ENCODE measurements at places on chromosomes 7 and 10.

DNA sequence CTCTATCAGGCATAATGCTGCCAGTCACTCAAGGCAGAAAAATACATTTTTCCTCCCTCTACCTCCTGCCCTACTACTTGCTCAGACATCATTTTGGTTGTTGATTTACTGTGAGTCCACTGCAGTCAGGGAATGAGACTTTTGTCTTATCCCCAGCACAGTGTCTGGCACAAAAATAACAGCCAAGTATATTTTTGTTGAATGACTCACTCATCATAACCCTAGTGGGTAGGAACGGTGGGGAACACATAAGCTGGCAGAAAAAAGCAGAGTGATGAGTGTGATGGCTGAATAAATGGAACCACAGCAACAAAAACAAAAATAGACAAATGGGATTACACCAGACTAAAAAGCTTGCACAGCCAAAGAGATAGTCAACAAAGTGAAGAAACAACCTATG, 65.8 kb upstream of the LAMB4 start:
- H3K36me3 ChIP-seq: no peaks in the 10 kb centered on the region
- H3K27ac ChIP-seq: no peak overlapping the region
- no peaks in the 10 kb centered on the region for H3K27me3 ChIP-seq
- no peak for DNase-seq
- H3K4me3 ChIP-seq: no peak overlapping the region
- H3K4me1 ChIP-seq: no peaks in the 10 kb centered on the region

GRCh38 chr10:100345570-100346330, 1.3 kb upstream of the SCD start:
- no peaks in the 10 kb centered on the region for H3K36me3 ChIP-seq
- peak overlapping the region; percentile 57 for H3K27ac ChIP-seq
- H3K4me1 ChIP-seq: peaks cover 12% of the 10 kb centered on the region
- DNase-seq: no peak
- peak overlapping the region; percentile 79 for H3K4me3 ChIP-seq

GRCh38 chr10:35501923-35502322, 103.2 kb upstream of the GJD4 start:
- H3K27me3 ChIP-seq: no peaks in the 10 kb centered on the region
- peaks cover 7% of the 10 kb centered on the region for H3K36me3 ChIP-seq
- no peak overlapping the region for H3K4me3 ChIP-seq
- no peak for DNase-seq
- H3K27ac ChIP-seq: no peak overlapping the region

DNA sequence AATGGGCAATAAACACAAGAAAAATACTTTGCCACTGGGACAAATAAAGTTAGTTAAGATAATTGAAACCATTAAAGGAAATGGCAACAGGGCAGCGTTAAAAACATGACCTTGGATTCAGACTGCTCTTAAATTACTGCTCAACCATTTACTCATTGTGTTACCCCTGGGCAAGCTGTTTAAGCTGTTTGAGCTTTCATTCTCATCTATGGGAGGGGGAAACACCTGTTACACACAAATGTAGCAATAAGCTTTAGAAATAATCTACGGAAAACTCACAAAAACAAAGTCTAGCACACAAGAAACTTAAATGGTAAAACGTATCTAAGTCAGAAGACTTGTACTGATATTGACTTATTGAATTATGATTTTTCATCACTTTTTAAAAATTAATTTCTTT, 137.1 kb downstream of the KMT2E start:
- DNase-seq: no peak
- H3K27ac ChIP-seq: no peak overlapping the region
- no peaks in the 10 kb centered on the region for H3K36me3 ChIP-seq
- H3K4me3 ChIP-seq: no peak overlapping the region
- H3K27me3 ChIP-seq: no peaks in the 10 kb centered on the region

GRCh38 chr10:13206546-13207443, 27.4 kb downstream of the UCMA start:
- DNase-seq: no peak
- H3K27me3 ChIP-seq: no peaks in the 10 kb centered on the region
- no peaks in the 10 kb centered on the region for H3K36me3 ChIP-seq
- H3K27ac ChIP-seq: no peak overlapping the region
- no peaks in the 10 kb centered on the region for H3K4me1 ChIP-seq
- no peak overlapping the region for H3K4me3 ChIP-seq

GRCh38 chr10:124626759-124627380, 117.3 kb downstream of the FAM53B start:
- no peaks in the 10 kb centered on the region for H3K27me3 ChIP-seq
- no peaks in the 10 kb centered on the region for H3K36me3 ChIP-seq
- peaks cover 53% of the 10 kb centered on the region for H3K4me1 ChIP-seq

DNA sequence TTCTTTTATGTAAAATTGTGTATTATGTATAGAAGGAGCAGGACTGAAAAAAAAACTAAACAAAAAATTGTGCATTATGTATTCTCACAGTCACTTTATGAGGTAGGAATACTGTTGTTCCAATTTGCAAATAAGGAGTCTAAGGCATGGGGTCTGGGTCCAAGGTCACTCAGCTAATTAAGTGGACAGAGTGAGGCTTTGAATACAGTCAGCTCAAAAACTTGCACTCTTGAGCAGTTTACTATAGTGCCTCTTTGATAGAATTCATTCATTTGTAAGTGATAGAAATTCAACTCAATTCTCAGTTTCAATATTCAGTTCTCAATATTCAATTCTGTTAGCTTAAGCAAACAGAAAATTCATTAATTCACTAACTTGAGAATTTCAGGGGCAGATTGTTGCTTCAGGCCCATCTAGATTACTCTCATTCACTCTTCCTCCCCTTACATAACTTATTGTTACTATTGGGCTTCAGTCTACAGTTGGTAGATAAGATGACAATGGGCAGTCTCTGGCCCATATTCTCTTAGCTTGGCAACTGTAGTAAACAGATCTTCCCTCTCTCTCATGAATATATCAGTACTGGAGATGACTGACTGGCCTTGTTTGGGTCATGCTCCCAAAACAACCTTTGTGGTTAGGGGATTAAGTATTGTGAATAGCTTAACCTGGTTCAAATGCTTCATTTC, 86.6 kb downstream of the BTAF1 start:
- no peak overlapping the region for H3K4me3 ChIP-seq
- no peak overlapping the region for H3K27ac ChIP-seq
- H3K36me3 ChIP-seq: peaks cover 22% of the 10 kb centered on the region
- H3K27me3 ChIP-seq: no peaks in the 10 kb centered on the region
- H3K4me1 ChIP-seq: peaks cover 5% of the 10 kb centered on the region

DNA sequence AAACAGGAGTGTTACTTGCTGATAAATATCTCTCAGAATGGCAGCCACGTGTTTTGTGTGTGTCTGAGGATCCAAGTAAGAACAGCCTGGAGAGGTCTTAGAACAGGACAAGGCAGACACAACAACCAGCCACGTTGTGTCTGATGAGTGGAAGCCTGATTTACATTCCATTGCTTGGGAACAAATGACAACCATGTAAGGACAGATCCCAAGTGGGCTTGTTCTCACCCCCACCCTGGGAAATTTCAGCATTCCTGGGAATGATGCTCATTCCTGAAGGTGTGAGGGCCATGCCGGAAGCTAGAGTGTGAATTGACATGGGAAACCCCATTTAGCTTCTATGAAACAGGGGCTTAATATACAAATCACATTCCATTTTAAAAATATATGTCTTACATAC, 35.9 kb downstream of the IL6 start:
- no peak for DNase-seq
- H3K4me1 ChIP-seq: no peaks in the 10 kb centered on the region
- H3K27me3 ChIP-seq: peaks cover 5% of the 10 kb centered on the region
- H3K27ac ChIP-seq: no peak overlapping the region

- peaks cover 19% of the 10 kb centered on the region for H3K4me1 ChIP-seq
- H3K27ac ChIP-seq: no peak overlapping the region
- H3K27me3 ChIP-seq: no peaks in the 10 kb centered on the region
- no peaks in the 10 kb centered on the region for H3K36me3 ChIP-seq
- DNase-seq: no peak
These were observed 17.0 kb upstream of the WAPL start for GRCh38 chr10:86538547-86538946.

- no peak for DNase-seq
- H3K27me3 ChIP-seq: no peaks in the 10 kb centered on the region
- H3K4me3 ChIP-seq: no peak overlapping the region
- H3K4me1 ChIP-seq: no peaks in the 10 kb centered on the region
- H3K27ac ChIP-seq: no peak overlapping the region
These were observed 83.9 kb downstream of the CXCL12 start for GRCh38 chr10:44300666-44301649.

GRCh38 chr10:70762441-70763175, 22.6 kb downstream of the TBATA start:
- peaks cover 7% of the 10 kb centered on the region for H3K4me1 ChIP-seq
- H3K27me3 ChIP-seq: no peaks in the 10 kb centered on the region
- H3K27ac ChIP-seq: no peak overlapping the region
- H3K36me3 ChIP-seq: no peaks in the 10 kb centered on the region
- no peak for DNase-seq

DNA sequence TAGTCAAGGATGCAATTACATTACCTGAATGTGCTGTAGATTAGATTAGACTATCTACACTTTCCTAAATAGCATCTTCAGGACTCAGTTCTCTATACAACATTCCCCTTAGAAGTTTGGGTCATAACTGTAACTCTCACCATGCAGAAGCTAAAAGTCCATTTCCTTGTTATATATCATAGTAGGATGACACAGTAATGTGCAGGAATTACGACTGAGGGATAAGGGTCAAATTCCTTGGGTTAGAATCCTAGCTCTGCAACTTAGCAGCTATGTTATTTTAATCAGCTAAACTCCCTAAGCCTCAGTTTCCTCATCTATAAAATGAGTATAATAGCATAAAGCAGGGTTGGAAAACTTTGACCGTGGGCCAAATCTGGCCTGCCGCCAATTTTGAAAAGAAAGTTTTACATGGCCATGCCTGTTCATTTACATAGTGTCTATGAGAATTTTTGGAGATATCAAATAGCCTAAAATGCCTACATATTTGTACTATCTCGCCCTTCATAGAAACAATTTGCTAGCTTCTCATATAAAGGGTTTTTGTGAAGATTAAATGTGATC, 14.8 kb downstream of the NRCAM start:
- no peaks in the 10 kb centered on the region for H3K27me3 ChIP-seq
- H3K36me3 ChIP-seq: no peaks in the 10 kb centered on the region
- no peak for DNase-seq
- no peak overlapping the region for H3K4me3 ChIP-seq
- H3K27ac ChIP-seq: no peak overlapping the region

DNA sequence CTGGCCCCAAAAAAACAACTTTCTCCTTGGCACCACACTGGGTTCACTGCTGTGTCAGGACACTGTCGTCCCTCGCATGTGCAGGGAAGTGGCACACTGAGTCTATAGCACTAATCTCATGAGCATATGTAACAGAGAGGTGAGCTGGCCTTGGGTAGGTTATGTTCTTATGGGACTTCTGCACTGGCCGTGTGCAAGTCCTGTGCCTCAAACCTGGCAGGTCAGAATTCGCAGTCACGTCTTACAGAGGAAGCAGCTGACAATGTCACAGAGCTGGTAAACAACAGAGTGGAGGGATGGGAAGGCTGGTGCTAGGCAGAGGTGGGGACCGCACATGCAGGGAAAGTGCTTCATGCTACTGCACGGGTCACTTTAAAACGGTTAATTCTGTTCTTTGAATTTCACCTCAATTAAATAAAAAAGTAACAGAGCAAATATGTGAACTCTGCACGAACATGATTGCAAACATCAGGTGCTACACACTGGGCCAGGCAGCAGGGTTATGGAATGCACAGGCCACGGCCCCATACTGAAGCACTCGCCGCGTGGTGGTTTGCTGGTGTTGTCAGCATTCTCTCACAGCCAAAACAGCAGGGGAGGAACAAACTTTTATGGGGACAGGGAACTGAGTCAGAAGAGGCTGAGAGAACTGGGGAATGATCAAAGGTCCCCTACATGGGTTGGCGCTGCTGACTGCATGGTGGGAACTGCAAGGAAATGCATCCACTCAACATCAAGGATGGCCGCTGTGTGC, 54.2 kb downstream of the VOPP1 start:
- H3K4me1 ChIP-seq: peaks cover 11% of the 10 kb centered on the region
- DNase-seq: no peak
- no peak overlapping the region for H3K27ac ChIP-seq
- H3K36me3 ChIP-seq: peaks cover 20% of the 10 kb centered on the region
- no peaks in the 10 kb centered on the region for H3K27me3 ChIP-seq

DNA sequence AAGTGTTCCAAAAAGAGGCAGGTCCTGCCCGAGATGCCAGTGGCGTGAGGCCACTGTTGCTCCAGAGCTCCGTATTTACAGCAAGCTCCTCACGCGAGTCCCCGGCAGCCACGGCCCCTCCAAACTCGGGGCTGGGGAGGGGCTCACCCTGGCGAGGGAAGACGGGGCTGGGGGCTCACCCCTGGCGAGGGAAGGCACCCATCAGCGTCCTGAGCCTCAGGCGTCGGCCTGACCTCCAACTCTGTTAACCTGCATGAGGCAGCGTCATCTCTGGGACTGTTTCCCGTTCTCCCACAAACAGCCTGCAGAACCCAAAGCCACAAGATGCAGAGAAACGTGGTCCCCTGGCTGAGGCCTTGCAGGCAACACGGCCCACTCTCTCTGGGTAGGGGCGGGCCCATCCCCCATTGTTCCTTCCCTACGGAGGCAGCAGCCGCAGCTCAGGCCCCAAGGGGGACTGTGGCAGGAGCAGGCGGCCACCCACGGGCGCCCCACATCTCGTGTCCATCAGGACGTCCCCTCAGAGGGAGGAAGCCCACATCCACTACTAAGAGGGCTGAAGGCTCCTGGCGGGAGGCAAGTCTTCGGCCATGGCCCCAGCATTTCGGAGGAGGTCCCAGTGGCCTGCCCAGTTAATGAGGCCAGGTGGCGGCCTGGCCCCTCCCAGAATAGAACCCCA, 4.2 kb upstream of the ADGRA1 start:
- no peak overlapping the region for H3K27ac ChIP-seq
- no peak overlapping the region for H3K4me3 ChIP-seq
- no peak for DNase-seq
- H3K36me3 ChIP-seq: no peaks in the 10 kb centered on the region

DNA sequence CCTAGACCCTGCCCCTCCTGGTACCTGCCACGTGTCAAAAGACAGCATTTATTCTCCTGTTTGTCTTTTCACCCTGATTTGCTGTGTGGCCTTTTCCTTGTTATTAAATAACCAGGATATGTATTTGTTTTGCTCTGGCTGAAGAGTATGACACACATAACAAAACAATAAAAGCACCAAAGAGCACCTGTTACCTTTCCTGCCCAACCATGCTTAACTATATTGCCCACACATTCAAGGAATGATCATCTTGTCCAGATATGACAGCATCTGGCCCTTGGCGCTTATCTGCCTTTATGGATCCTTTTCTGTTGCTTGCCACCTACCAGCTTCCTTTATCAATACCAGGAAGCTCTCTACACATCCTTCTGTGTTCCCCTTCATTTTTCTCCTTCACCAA, 357.7 kb downstream of the FGFR2 start:
- H3K36me3 ChIP-seq: no peaks in the 10 kb centered on the region
- DNase-seq: no peak
- H3K4me1 ChIP-seq: no peaks in the 10 kb centered on the region
- H3K4me3 ChIP-seq: no peak overlapping the region
- no peak overlapping the region for H3K27ac ChIP-seq

DNA sequence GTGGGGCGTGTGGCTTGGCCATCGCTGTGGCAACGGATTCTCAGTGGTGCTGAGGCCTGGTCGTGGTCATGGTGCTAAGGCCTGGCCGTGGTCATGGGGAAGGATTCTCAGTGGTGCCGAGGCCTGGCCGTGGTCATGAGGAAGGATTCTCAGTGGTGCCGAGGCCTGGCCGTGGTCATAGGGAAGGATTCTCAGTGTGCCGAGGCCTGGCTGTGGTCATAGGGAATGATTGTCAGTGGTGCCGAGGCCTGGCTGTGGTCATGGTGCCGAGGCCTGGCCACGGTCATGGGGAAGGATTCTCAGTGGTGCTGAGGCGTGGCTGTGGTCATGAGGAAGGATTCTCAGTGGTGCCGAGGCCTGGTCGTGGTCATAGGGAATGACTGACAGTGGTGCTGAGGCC, 327.9 kb downstream of the ADARB2 start:
- no peaks in the 10 kb centered on the region for H3K36me3 ChIP-seq
- no peak overlapping the region for H3K4me3 ChIP-seq
- H3K27me3 ChIP-seq: no peaks in the 10 kb centered on the region
- H3K4me1 ChIP-seq: no peaks in the 10 kb centered on the region
